Stimulated activated CD4-positive, alpha-beta T cell treated with anti-CD3 and anti-CD28 coated beads, Interleukin-2, amount 100 ng/mL, for 4 hours (primary cell): ENCODE measurements at places on chromosomes 2 and 18.

- no peak for DNase-seq
Measured at GRCh38 chr2:218727502-218728165, 17.0 kb downstream of the TTLL4 start.

GRCh38 chr2:104658904-104659591 lies 194.9 kb upstream of the POU3F3 start:
- no peak for DNase-seq

DNA sequence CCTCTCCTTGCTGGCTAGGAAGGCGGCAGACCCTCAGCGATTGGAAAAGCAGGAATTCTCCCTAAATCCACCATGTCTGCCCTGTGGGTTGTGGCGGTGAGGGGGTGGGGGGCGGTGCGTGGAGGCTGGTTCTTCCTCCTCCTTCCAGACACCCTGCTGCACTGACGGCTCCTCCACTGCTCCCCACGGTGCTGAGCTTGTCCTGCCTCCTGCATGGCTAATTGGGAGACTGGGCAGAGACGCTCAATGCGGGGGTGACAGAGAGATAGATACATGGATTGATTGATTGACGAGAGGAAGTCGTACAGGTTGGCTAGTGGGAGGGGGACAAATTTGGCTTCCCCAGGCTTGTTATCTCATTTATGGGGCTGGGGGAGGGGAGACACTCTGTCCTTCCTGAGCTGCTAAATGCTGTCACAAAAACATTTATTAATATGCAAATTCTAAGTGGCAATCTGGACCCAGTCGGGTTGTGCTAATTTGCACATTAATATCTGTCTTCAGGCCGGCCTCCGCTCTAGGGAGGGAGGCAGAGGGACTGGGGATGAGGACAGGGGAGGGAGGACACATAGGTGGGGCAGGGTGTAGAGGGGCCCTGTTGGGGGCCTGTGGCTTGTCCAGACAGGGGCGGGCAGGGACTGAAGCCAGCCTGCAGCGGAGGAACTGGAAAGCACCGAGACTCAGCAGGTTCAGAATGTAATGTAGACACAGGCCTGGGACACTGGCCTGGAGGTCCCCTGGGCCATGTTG lies 181.6 kb downstream of the CELF4 start:
- no peak for DNase-seq

DNA sequence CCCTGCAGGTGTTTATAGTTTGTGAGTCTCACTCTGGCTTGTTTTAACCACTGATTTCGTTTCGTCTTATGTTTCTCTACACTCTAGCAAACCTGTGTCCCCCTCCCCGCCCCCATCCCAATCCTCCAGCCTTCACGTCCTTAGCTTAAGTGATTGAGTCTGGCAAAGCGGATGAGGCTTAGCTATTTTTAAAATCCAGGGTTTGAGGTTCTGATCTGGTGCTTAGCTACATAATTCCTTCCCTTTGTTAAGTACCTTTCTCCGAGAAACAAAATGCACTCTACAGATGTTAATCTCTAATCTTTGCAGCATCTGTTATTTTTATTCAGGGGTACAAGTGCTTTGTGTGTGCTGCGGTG lies 7.8 kb downstream of the AGAP1 start:
- no peak for DNase-seq

DNA sequence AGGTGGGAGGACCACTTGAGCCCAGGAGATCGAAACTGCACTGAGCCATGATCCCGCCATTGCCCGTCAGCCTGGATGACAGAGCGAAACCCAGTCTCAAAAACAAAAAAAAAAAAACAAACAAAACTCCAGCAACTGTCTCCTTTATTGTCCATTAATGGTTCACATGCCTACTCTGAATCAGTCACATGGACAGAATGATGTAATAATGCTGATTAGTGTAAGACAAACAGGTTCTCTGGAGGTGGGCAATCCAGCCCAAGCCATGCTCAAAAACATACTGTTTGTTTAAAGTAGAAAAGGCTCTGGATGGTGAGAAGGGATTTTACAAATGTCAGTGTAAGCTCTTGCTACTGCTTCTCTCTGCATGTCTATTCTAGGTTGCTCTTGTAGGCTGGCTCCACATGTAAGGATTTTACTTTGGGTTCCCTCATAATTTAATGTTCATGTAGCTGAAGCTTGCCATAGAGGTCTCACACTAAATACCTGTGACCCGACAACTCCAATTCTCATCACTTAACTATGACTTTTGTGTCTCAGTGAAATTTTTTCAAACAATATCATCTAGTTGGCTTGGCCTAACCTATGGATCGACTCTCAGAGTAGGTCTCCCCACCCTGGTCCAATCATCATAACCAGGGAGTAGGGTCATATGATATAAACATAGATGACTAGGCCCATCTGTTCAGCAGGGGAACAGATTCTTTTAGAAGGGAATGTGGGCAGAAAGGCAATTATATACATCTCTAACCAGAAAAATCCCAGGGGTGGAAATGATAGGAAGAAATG lies 83.9 kb upstream of the SLC39A10 start:
- no peak for DNase-seq
